ENCODE measurements at places on chromosomes 12 and 14. TPM values are rescaled to one million over a fixed set of nuclear protein-coding genes. Genes with fewer than 3 reads are reported as not detected.

The GLIPR1L2 gene
- polyA plus RNA-seq, result 0.92 TPM

The FAM181A gene
- not detected for polyA plus RNA-seq

GRCh38 chr14:34614638-34615037 lies 15.3 kb downstream of the SNX6 start:
- no peak overlapping the region for H3K4me3 ChIP-seq
- H3K4me1 ChIP-seq, result peaks cover 14% of the 10 kb centered on the region
- no peaks in the 10 kb centered on the region for H3K27me3 ChIP-seq

GRCh38 chr14:82642425-82642824 lies 1108.8 kb upstream of the SEL1L start:
- H3K27ac ChIP-seq, result no peak overlapping the region
- H3K36me3 ChIP-seq, result no peaks in the 10 kb centered on the region
- no peak for DNase-seq
- H3K4me3 ChIP-seq, result no peak overlapping the region
- no peaks in the 10 kb centered on the region for H3K27me3 ChIP-seq
